ENCODE measurements at places on chromosomes 7 and 10.

GRCh38 chr7:85186521-85187241 is at the start of gene SEMA3D:
Gene SEMA3D (minus strand): TSS chr7:85187056. CDS start chr7:85121891, 65,165 bp downstream.
- no peak for DNase-seq

DNA sequence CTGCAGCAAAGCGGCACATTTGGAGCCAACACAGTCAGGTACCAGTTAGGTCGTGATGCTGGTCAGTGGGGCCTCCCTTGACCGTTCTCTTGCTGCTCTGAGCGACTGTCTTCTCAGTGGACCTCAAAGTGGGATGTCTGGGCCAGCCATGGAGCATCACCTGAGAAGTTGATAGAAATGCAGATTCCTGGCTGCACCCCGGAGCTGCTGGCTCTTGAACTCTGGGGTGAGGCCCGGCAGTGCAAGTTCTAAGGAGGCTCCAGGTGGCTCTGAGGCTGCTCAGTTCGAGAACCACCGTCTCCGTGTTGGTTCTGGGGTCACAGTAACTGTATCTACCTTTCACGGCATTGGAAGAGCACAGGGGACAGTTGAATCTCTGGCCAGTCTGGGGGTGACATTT is 147.5 kb downstream of the WDR37 start:
- DNase-seq, result no peak

DNA sequence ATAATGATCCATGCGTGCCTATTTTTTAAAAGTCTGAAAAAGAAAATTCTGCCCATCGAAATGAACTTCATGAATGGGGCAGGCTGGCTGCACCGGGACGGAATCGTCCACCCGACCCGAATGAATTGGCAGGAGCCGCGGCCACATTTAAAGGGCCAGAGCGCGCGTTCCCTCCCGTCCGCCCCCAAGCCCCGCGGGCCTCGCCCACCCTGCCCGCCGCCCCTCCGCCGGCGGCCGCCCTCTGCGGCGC is 319 bp upstream of the GATA3 start:
- no peak for DNase-seq

DNA sequence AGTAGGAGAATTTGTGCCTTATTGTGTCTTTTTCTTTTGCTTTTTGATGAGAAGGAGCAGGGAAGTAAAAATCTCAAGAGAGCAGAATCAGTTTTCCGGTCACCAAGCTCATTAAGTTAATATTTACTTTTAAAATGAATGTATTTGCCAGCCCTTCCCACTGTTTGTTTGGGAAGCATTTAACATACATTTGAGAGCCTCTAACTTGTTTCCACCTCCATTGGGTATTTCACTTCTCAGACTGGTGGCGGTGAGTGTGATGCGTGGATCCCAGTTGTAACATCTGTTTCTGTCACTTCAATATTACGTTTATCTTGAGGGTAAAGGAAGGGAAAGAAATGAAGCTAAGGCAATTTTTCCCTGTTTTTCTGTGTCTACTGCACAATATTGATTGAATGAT is 22.8 kb downstream of the CDK14 start:
- DNase-seq, result no peak

GRCh38 chr10:58384095-58384494 is 1.1 kb upstream of the TFAM start:
- DNase-seq, result no peak

DNA sequence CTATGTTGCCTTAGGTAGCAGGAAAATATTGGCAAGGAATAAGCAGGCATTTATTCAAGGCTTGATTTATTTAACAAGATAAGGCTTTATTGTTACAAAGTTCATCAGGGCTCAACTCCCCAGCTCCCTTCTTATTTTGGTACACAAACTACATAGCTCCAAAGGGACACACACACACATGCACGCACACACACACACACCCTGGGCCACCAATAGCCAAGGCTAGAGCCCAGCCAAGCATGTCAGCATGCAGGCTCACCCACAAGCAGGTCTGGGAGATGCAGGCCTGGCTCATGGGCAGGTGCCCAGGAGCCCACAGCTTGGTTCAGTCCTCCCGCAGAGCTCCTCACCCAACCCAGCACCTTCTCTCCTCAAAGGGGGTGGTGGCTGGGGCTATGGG is 23.4 kb downstream of the LEP start:
- no peak for DNase-seq

GRCh38 chr7:135467207-135467711 is 42.6 kb downstream of the CNOT4 start:
- DNase-seq, result no peak

DNA sequence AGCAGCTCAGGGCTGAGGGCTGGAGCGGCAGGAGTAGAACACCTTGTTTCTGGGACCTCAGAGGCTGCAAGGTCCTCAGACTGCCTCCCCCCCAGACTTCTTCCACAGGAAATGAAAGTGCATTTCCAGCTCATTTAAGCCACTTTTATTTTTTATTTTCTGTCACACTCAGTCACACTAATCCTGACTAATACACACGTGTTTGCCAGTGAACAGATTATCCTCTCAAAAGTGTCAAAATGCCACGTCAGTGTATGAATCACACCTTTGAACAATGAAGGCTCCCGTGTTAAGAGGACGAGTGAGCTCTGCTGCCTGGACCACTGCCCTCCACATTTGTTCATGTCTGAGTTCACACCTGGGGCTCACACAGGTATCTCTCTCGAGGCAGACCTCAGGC is 488.5 kb downstream of the DNAJB6 start:
- DNase-seq, result no peak
